ENCODE measurements at places on chromosomes 12 and 14.

GRCh38 chr14:99562856-99563748 lies 40.9 kb downstream of the CCDC85C start:
- no peak for DNase-seq

GRCh38 chr12:47085815-47086252 lies 6.1 kb upstream of the AMIGO2 start:
- peak; percentile 19 for DNase-seq

GRCh38 chr14:79037593-79037992 lies 867.4 kb downstream of the NRXN3 start:
- DNase-seq = no peak

DNA sequence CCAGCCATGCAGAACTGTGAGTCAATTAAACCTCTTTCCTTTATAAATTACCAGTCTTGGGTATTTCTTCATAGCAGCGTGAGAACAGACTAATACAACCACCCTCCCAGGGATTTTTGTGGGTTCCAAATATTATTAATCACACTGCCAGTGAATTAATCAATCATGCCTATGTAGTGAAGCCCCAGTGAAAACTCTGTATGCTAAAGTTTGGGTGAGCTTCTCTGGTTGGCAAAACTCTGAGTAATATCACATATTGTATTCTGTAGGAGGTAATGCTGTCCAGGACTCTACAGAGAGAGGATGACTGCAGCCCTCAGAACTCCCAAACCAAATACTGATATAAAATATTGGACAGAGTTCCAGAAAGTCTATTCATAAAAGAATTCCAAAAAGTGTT lies 216.9 kb downstream of the RPAP3 start:
- no peak for DNase-seq

- no peak for DNase-seq
These were observed 1.0 kb downstream of the SERPINA5 start for GRCh38 chr14:94582199-94582750.

DNA sequence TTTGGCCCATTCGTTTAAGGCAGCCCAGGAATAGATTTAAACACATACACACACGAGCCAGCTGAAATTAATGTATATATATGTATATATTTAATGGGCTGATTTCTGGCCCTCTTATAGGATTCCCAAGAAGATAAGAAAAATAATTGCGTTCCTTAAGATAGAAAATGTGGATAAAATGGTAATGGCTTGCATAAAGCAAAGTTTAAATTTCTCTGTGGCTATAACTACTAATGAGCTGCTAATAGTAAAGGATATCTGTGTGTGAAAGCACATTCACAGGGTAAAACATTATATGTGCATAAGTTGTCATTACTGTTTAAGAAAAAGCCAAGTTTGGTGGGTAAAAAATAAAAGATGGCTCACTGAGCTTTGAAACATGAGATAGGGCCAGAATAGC lies 133.6 kb upstream of the AMIGO2 start:
- no peak for DNase-seq

GRCh38 chr14:35940291-35940690 lies 114.2 kb downstream of the BRMS1L start:
- DNase-seq = no peak

DNA sequence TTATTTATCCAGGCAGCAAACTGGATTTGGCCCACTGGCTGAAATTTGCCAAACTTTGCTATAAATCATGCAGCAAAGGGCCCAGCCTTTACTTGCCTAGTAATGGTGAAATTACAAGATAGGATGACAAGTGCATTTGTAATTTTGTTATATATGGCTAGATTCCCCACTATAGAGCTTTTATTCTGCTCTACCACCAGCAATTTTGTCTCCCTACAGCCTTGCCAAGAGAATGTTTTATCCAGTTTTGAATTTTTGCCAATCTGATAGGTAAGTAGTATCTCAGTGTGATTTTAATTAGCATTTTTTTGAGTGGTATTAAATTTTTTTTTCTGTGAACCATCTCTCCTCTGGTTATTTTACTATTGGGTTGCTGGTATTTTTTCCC lies 161.6 kb downstream of the SLC41A2 start:
- DNase-seq = no peak

GRCh38 chr12:57456737-57457490 lies 1.8 kb downstream of the INHBE start:
- no peak for DNase-seq

GRCh38 chr12:119742700-119743099 lies 74.8 kb downstream of the PRKAB1 start:
- no peak for DNase-seq

DNA sequence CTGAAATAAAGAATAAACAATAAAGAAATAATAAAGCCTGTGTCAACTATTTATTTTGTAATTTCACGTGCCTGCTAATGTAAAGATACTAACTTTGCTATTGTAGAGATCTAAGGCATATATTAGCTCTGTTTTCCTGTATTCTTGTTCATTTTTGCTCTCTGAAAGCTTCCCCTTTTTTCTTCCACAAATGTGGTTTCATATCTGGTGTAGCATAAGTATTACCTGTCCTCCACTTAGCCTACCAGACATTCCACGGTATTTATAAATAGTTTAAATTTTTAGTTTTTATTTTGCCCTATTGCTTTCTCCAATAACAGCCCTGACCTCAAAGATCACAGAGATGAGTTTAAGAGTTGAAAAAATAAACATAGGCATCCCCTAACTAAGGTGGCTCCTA lies 92.6 kb upstream of the ATP2B1 start:
- no peak for DNase-seq

- DNase-seq = no peak
These were observed 92.9 kb downstream of the PAWR start for GRCh38 chr12:79597910-79598309.

DNA sequence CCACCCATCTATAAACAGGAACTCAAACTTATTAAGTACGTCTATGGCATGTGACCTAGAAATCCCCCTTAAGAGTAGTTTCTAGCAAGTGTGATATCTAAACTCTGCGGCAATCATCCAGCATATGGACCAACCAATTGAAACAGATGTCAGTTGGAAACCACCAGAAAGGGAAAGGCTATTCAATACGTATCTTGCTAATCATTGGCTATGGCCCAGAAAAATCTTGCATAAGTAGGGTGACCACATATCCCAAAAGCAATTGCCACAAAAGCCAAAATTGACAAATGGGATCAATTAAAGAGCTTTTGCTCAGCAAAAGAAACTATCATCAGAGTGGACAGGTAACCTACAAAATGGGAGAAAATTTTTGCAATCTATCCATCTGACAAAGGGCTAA lies 24.2 kb downstream of the SYNJ2BP start:
- no peak for DNase-seq

DNA sequence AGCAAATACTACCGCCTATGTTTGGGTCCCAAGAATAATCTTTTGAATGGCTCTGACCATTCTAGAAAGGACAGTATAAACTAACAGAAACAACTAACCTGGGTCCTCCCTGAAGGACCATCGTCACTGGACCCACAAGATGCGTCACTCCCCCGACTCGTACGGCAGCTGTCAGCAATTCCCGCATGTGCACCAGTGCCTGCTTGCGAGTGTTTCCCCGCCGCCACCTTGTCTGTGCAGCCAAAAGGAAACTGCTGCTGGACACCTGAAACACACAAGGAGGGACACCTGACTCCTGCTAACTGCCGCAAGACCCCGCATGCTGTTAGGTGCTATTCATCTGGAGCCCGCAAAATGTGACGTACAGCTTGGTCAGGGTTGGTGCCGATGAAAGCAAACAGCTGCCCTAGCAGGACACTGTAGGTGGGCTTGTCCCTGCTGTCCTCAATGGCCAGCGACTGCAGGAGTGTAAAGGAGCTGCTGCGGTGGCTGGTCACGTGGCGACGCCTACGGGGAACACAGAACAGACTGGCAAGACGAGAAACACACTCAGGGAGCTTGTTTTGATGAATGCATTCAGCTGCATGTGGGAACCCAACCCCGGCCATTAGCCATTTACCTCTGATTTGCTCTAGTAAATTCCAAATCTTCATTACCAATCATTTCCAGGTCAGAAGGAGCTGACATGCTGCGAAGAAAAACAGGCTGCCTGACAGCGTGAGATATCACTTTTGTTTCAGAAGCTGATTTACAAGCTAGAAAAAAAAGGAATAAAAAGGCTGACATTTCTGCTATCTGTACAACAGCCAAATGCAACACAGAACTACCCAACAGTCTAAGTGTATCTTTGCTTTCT lies 118.1 kb downstream of the TRAFD1 start:
- no peak for DNase-seq

DNA sequence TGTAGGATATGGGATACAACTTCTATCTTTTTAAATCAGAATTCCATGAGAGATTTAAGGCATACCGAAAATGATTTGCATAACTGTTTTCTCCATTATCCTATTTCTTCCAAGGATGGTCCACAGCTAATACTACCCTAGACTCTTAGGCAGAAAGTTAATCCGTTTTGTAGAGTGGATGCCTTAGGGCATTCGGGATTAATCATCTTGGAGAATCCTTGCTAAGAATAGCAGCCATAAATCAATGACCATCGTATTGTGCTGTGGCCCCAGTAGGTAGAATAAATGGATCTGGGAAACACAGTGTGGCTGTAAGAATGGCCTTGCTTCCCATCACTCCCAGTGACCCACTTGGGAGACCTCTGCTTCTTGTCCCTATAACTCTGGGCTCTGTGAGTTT lies 99.6 kb downstream of the SSPN start:
- no peak for DNase-seq

GRCh38 chr14:68174446-68174845 lies 354.9 kb downstream of the RAD51B start:
- DNase-seq = no peak

DNA sequence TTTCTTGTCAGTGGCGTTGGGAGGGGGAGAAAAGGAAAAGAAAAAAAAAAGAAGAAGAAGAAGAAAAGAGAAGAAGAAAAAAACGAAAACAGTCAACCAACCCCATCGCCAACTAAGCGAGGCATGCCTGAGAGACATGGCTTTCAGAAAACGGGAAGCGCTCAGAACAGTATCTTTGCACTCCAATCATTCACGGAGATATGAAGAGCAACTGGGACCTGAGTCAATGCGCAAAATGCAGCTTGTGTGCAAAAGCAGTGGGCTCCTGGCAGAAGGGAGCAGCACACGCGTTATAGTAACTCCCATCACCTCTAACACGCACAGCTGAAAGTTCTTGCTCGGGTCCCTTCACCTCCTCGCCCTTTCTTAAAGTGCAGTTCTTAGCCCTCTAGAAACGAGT lies 1.9 kb downstream of the ASCL1 start:
- no peak for DNase-seq

DNA sequence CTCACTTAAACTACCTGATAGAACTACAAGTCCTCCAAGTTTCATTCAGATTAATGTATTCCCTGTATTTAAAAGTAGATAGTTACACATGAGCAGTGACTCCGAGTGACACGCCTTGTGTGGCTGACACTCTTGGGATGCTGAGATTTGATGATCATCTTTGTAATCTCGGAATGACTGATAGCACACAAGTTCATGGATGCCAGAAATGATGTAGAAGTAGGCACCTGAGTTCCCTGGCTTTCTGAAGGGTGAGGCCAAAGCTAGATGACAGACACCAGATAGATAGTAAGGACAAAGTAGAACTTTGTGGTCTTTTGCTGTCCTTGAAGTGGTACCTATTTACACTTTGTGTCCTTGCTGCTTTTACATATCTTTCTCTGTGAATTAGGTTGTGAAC lies 491.2 kb downstream of the PCNX1 start:
- DNase-seq = no peak

GRCh38 chr14:93331728-93332396 lies 974 bp downstream of the BTBD7 start:
- DNase-seq = no peak

DNA sequence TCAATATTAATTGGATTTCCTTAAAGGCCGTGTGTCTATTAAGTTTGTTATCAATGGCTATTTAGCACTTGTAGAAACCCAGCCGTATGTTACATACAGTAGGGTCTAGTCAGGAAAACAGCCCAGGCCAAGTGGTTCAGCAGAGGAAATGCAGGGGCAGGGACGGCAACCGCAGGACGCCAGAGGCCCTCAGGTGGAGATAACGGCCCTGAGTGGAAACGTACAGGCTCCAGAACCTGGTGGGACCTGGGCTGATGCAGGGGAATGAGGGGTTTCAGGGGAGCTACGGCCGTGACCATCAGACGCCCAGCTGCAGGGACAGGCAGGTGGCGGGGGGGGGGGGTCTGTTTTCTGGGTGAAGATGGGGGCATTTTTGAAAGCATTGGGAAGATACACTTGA lies 3.7 kb upstream of the ANKLE2 start:
- DNase-seq = no peak
